ENCODE measurements at places on chromosomes 5 and 9. TPM values are rescaled to one million over a fixed set of nuclear protein-coding genes. Genes with fewer than 3 reads are reported as not detected.

The IFNA13 gene
- total RNA-seq = not detected

DNA sequence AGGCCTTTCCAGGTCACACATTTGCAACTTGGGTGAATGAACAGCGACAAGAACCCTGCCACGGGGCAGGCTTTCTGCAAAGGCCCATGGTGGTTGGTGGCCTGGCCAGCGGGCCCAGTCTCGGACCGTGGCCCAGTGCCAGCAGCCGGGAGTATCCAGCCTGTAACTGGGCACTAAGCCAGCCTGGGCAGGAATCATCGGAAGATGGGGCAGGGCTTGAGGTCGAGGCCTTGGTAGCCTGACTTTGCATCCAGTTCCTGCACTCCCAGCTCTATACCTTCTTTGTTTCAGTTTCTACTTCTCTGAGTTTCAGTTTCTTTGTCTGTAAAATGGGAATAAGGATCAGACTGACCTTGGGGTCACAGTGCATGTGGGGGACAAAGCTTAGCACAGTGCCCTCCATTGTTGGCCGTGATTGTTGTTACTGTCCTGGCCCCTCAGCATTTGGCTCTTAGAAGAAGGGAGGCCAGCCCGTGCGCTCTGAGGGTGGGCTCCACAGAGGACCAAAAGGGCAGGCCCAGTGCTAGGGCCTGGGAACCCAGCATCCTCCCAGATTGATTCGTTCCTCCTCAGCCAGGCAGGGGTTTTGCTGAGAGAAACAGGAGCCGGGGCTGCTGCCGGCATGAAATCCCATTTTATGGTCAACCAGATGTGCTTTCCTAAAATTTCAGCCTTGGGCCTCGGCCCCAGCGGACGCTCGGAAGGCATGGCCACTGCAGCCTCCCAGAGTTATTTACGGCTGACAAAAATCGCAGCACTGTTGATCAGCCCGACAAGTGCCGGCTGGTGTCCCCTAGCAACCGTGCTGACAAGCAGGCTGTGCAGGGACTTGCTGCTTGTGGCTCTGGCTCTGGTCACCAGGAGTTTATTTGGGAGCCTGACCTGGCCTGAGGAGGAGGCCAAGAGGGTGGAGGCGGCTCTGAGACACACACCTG, 43.6 kb downstream of the JADE2 start:
- DNase-seq = peak; percentile 44

The ZNF608 gene
- 17.9 TPM for total RNA-seq

GRCh38 chr5:45417285-45417998, 278.7 kb downstream of the HCN1 start:
- no peak for DNase-seq

The PTGS1 gene
- total RNA-seq = 16.0 TPM

- no peak for DNase-seq
Observed at GRCh38 chr9:72006501-72006900, 53.9 kb downstream of the C9orf57 start.

The ZNF462 gene
- total RNA-seq = 16.2 TPM

- DNase-seq = no peak
Observed at GRCh38 chr5:157247267-157247666, 18.7 kb upstream of the CYFIP2 start.

The MCTP1 gene
- 31.6 TPM for total RNA-seq

- DNase-seq = no peak
Observed at GRCh38 chr5:160466889-160467554, 45.4 kb downstream of the PTTG1 start.

DNA sequence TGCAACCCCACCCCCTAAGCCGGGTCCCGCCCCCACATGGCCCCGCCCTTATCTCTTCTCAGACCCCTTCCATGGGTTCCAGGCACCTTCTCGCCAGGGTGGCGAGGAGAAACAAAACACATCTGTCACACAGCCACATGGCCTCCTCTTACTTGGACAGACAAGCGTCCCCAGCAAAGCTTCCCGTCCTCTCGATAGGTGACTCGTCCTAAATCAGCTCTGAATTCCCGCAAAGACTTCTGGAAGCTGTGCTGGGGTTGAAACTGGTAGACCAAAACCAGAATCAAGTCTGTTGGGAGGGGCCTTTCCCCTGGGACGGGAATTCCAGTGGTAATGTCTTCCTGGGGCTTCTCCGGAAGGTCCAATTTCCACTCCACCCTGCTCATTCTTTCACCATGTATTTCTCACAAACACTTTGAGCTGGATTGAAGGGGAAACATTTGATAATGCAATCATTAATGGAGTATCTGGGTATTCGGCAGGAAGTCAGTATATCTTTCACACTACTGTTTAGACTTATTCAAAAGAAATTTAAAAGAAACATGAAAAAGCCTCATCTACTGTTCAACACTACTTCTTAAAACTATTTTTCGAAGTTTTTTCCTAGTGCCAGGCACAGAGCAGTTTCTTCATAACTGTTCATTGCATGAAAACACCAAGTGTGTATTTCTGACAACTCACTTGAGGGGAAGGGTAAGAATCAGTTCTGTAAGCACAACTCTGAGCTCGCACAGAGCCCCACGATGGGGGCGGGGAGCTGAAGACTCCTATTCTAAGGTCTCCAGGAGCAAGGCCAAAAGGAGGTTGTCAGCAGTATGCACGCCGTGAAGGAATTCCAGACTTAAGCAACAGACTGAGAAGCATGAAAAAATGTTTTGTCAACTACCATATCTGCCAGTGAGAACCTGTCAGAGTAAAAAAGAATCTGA, 644 bp upstream of the CTNNAL1 start:
- no peak for DNase-seq

DNA sequence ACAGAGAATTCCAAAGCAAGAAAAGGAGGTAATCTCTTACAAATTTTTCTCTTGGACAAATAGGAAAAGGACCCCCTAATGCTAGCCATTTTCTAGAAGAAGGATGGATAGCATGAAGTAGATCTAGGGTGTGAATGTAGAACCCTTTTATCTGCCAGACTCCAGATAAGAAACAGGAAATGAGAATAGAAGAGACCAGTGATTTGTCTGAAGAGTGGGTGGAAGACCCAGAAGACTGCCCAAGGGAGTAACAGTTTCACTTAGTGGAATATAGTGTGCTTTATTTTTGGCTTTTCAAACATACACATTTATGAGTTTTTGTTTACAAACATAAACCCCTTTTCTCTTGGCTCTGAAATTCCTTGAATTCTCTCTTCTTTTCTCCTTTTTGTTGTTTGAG, 25.0 kb downstream of the ECM2 start:
- no peak for DNase-seq

- DNase-seq = no peak
Observed at GRCh38 chr5:58462623-58463230, 2.8 kb upstream of the PLK2 start.

The ADRB2 gene
- total RNA-seq = 20.5 TPM

DNA sequence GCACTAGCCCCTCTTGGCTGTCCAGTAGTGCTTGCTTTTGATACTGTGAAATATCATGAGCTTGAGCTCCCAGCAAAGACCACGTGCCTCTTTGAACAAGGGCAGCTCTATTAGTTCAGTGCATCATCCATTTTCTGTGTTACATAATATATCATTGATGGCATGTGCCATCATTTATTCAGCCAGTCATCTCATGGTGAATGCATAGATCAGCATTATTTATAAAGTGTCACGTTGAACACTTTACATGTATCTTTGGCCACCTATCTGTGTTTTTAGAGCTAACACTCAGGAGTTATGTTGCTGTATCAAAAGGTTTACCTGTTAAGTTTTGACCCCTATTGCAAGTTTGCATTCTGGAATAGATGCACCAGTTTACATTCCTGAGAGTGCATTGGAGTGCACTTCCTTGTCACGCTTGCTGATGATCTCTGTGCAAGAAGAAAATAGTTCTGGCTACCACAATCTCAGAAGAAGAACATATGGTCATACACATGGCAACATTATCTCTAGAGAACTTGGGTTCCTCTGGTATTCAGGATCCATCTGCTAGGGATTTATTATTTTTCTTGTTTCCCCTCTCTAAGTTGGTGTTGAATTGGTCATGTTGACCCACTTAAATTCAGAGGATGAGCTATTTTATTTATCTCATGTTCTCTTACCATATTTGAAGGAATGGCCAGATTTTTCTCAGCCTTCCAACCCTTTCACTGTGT, 120.9 kb downstream of the SH3GL2 start:
- no peak for DNase-seq

The TRAF2 gene
- total RNA-seq = 3.2 TPM

GRCh38 chr5:132195727-132196126, 31.9 kb downstream of the P4HA2 start:
- no peak for DNase-seq

DNA sequence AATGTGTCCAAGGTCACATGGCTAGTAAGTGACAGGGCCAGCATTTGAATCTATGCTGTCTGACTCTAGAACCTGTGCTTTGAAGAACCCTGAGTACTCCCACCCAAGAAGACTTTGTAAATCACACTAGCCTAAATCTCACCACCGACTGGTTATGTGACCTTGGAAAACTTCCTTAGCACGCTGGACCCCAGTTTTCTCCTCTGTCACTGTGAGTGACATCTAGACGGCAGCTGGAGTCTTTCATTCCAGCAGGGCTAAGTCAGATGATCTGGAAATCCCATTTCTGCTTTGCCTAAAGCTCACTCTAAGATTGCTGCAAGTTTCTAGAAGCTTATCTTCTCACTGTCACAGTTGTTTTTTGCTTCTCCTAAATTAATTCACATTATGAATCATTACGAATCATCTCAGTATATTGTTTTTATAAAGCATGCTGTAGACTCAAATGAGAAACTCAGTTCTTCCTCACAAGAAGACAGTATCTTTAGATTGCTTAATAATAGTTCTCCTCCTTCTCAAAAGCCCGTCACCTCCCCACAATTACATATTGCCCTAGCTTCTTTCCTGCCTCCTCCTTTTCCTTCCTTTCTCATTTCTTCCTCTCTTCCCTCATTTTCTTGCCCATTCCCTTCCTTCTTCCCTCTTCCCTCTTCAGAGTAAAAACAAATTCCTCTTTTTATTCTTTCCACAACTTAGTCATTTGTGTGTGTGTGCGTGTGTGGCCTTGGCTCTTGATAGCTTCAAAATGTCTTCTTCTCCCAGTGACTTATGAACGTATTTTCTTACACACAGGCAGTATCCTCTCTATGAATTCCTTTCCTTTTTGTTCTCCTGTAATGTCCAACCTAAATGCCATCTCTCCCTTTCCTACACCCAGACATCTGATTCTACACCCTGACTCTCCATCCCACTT, 16.8 kb downstream of the ALDOB start:
- no peak for DNase-seq

GRCh38 chr5:93019896-93020295, 561.1 kb downstream of the NR2F1-AS1 start:
- DNase-seq = no peak

- no peak for DNase-seq
Observed at GRCh38 chr9:68895741-68896478, 118.0 kb downstream of the PRKACG start.

DNA sequence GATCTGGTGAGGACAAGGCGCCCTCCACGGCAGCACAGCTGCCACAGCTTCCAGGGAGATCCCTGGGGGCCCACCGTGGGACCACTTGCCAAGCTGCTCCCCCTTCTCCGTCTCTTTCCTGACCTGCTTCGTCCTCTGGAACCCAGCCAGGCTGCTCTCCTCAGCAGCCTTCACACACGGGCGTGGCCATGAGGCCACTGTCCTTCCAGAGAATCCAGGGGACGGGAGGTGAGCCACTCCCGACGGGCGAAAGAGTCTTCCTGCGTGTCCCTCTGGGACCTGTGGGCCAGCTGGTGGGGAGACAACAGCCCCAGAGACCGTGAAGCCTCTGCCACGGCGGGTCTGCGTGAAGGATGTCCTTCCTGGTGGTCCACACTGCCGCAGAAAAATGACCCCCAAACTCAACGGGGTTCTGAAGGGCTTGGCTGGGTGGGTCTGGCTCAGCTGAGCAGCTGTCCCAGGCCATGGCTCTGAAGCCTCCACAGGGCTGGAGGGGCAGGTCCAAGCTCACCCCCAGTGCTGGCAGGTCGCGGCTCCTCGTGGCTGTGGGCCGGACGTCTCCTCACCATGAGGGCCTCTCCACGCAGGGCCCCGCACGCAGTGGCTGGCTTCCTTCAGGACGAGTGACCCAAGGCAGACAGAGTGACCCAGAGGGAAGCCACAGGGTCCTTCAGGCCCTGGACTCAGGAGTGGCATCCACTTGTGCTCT, 47.4 kb upstream of the NKD2 start:
- no peak for DNase-seq

- no peak for DNase-seq
Observed at GRCh38 chr9:114790521-114790920, 15.3 kb downstream of the TNFSF15 start.

The ADGRV1 gene
- total RNA-seq = not detected

DNA sequence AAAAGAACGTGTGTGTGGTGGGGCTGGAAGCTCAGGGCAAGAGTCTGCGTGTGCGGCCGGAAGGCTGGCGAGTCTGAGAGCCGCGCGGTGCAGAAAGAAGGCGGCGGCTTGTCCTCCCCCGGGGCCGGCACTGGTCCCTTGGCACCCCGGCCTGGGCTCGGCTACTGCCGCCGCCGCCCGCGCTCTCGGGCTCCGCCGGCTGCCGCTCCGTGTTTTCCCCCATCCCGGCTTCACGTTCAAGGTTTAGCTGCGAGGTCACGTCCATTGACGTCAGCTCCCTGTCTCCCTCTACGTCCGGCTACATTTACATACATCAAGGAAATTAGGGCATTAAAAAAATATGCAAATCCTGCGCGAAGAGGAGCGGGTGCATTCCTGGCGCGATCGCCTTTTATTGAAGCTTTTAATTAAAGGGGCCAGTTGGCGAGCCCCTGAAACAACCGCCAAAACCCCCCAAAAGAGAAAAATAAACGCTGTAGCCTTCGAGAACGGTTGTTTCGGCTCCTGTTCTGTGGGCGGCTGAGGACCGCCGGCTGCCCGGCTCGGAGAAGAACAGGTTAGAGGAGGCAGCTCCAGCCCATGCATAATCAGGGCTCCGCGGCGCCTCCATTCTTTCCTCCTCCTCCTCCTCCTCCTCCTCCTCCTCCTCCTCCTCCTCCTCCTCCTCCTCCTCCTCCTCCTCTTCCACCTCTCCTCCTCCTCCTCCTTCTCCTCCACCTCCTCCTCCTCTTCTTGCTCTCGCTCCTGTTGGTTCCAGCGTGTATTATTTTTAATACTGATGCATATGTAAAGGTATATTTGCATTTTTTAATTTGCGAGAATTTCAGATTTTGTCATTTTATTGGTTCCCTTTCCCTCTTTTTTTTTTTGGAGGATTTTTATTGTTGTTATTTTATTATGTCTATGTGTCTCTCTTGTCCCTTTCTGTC, 207.0 kb downstream of the MEF2C start:
- DNase-seq = no peak

DNA sequence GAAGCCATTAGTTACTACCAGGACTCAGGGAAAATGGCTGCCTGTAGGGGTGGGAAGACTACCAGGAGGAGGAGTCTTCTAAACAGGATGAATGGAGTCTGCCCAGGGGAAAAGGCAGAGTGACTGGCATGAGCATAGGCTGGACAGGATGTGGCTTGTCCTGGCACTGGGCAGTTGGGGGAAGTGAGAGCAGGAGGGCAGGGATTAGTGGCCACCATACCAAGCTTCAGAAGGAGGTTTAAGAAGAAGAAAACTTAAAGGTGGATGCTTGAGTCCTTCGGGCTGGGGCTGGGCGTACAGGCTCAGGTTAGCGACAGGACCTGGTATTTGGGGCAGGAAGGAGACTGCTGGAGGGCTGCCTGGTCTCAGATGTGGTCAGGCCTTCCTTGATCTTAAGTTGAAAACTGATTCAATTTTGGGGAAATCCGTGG, 5.0 kb upstream of the NSD1 start:
- no peak for DNase-seq

- no peak for DNase-seq
Observed at GRCh38 chr9:100324594-100325200, 28.0 kb downstream of the TEX10 start.
